ENCODE measurements at places on chromosomes 3 and 15. TPM values are rescaled to one million over a fixed set of nuclear protein-coding genes. Genes with fewer than 3 reads are reported as not detected.

Gene INKA1
- 3.3 TPM for total RNA-seq

Gene GOLGA8G
- not detected for total RNA-seq

- no peak for DNase-seq
Measured at GRCh38 chr3:51947215-51947900, 5.2 kb downstream of the PARP3 start.

DNA sequence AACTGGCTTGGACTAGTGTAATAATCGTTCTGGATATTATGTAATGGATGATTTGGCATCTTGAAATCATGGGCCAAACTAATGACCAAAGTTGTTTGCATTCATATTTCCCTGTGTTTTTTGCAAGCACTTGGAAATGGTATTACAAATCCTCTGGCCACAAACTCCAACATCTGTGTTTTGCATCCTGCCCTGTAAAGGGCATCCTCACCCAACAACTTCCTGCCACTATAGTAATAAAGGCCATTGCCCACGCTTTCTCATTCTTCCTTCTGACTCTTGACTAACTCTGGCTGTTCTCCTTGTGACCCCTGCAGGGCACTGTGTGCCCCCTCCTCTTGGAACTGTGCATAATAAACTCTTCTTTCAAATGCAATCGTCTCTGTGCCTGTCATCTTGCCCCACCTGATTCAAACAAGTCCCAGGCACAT is 25.4 kb upstream of the PSMD6 start:
- peak; percentile 58 for DNase-seq

DNA sequence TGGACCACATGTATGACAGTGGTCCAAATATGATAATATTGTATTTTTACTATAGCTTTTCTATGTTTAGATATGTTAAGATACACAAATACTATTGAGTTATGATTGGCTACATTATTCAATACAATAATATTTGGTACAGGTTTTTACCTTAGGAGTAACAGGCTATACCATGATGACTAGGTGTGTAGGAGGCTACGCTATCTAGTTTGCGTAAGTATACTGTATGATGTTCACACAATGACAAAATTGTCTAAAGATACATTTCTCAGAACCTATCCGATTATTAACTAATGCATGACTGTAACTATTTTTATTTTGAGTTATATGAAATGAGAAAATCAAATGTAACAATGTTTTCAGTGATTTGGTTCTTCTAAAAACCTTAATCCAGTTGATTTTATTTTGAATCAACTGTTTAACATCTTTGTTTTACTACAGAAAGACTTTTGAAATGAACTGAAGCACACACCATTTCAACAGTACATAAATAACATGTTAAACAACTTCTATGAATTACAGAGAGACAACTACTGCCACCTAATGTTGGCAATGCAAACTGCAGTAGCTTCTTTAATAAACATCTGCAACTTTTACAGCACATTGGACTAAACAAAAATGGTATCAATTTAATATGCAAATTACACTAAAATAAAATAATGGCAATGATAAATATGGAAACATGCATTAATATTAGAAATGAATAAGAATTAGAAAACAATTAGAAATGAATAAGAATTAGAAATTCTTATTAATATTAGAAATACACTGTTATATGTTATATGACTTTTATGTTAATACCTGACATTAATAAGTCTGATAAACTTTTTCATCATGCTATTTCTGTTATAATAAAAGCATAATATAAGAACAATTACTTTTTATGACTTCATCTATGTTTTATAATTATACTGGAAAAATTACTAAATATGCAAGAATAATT is 255.7 kb downstream of the MBNL1 start:
- DNase-seq: peak; percentile 29

GRCh38 chr15:37819191-37819590 is 115.2 kb upstream of the TMCO5A start:
- DNase-seq: no peak

GRCh38 chr15:26773067-26773877 is 406 bp upstream of the GABRB3 start:
- peak; percentile 17 for DNase-seq

- peak; percentile 62 for DNase-seq
Measured at GRCh38 chr3:132554437-132554836, 42.6 kb upstream of the ACKR4 start.

DNA sequence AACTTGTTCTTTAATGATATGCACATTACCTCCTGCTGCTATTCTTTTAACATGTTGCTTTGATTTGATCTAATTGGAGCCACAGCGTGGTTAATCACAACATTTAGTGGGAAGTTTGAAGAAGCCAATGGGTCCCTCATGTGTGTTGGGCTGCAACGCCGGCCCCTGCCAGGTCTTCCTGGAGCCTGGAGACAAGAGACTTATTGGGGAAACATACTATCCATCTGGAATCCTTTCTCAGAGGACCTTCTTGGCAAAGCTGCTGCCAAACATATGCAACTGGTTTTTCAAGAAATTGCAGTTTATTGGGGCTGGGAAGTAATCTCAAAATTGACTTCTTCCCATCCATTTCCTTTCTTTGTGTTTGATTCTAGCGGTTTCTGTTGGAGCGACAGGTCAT is 396.3 kb upstream of the PROK2 start:
- DNase-seq: no peak

DNA sequence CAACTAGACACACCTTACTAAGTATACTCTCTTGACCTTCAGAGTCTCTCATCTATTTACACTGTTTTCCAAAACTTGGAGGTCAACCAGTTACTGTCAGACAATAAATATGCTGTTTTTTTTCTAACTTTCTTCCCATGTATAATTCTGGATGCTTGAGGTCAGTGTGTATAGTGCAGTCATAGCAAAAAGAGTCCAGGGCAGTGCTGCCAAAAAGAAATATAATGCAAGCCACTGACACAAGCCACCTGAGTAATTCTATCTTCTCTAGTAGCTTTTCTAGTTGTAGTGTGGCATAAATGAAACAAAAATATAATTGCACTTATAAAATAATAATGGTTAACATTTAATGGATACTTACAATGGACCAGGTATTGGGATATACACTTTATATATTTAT is 21.6 kb downstream of the GADL1 start:
- DNase-seq: no peak

DNA sequence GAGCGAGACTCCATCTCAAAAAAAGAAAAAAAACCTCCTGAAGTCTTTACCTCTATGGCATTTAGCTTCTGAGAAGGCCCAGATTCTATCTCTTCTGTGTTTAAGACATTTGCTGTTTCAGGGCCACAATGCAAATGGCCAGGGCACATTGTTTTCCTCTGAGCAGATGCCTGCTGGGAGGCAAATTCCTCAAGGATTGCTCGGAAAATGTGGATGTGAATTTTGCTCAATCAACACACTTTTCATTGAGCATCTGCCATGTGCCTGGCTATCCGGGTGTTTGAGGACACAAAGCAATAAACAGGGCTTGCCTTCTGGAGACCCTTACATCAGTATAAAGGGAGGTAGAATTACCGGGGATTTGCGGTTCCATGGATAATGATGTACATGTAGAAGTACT is 20.0 kb downstream of the TRIM71 start:
- DNase-seq: no peak
